CD8-positive, alpha-beta memory T cell (primary cell): ENCODE measurements at places on chromosomes 12 and 14. TPM values are rescaled to one million over a fixed set of nuclear protein-coding genes. Genes with fewer than 3 reads are reported as not detected.

DNA sequence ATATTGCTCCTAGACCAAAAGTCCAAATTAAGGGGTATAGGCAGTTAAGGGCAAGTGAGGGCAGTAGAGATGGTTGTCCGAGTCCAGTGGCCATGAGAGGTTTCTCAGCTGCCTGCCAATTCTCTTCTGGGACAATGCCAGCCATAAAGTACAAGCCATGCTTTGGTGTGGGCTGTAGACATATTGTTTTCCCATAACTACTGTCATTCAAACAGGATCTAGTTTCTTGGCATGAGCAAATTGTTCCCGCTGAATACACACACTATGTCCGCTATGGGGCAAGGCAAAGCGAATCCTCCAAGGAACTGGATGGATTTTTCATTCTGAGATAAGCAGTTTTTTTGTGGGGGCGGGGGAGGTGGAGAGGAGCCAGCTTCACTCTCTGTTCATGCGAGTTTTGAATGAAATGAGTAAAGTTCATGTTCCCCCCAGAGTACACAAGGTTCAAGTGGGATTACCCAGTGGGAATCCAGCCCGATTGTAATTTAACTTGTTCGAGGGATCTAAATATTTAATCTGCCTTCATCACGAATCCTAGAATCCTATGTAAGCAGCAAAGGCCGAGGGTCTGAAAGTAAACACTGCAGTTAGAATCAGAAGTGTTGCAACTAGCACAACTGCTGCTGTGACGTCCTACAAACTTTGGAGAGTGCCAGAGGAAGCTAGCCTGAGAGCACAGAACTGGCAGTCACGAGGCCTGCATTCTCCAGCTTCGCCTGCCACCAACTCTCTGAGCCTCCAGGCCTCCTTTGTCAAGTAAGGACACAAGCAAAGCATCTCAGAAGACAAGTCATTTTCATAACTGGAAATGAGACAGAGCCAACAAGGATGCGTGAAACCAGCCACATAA lies 137.0 kb downstream of the CRADD start:
- DNase-seq, result no peak

DNA sequence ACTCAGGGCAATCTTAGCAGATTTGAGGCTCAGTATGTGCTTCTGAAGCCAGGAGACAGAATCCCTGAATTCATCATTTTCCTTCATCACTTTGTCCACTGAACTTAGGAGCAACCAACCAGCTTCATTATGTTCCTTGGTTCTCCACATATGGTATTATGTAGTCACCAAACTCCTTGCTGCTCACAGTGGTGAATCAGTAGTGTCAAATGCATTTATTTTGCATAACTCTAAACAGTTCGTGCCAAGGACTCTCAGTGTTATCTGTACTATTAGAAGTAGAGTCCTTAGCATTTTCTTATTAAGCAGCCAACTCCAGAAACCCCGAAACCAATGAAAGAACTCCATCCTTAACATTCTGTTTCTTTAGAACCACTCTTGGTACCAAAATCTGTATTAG lies 466.9 kb upstream of the RGS6 start:
- DNase-seq, result no peak

DNA sequence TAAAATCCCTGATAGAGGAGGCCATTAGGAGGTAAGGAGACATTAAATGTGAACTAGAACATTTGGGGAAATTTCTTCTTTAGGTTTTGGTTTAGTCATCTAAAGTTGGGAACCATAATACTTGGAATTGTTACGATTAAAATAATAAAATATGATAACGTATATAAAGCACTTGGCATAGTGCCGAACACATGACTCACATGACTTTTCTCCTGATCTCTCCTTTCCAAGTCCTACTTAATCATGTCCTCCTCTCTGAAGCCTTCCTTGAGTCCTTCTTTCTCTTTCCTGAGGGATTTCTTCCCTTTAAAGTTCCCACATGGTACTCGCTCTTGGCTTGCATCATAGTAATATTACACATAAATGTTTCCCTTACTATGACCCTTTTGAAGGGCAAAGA lies 20.0 kb downstream of the BEST3 start:
- no peak for DNase-seq

DNA sequence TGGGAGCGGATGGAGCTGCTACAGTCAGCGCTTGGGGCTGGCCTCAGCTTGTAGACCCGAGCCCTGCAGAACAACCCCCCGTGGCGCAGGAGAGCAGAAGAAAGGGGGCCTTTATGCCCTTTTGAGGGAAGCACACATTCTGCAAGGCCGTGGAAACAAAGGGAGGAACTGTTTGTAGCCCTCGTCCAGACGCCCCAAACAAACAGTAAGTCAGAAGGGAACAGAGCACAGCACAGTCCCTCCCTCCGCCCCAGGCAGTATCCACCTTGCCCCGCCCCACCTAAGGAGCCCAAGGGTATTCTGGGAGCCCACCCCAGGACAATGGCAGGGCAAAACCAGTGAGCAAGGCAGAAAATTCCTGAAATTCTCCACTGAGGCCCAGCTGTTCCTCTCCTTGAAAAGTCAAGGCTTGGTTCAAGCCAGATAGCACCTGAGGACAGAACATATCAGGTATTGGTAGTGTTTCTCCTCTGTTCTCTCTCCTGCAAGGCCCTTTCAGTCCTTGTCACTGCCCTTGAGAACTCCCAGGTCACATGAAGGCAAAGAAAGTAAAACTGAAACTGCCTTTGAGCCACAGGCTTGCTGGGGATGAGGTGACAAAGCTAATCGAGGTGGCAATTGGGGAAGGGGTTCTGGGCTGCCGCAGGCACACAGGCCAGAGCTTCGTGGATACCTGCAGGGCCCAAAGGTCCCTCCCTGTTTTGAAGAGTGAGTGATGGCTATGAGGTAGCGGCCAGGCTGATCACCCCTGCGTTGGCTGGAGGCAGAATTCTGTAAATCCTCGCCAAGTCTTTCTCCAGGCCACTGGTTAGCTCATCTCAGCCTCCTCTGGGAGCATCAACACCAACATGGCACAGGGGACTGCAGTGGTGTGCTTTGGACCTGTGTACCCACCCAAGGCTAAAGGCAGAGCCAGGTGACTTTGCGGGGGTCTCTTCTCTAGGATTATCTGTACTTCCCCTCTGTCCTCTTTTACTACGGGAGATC lies 499 bp downstream of the DGLUCY start:
- DNase-seq, result peak; percentile 65

Gene MGP
- total RNA-seq, result not detected
